ENCODE measurements at places on chromosomes 2 and 18. TPM values are rescaled to one million over a fixed set of nuclear protein-coding genes. Genes with fewer than 3 reads are reported as not detected.
A peak's percentile ranks its signal among the peaks of the same experiment; 100 is the strongest.

Gene INO80C
- 30.0 TPM for total RNA-seq

Gene PROKR1
- 0.11 TPM for total RNA-seq

DNA sequence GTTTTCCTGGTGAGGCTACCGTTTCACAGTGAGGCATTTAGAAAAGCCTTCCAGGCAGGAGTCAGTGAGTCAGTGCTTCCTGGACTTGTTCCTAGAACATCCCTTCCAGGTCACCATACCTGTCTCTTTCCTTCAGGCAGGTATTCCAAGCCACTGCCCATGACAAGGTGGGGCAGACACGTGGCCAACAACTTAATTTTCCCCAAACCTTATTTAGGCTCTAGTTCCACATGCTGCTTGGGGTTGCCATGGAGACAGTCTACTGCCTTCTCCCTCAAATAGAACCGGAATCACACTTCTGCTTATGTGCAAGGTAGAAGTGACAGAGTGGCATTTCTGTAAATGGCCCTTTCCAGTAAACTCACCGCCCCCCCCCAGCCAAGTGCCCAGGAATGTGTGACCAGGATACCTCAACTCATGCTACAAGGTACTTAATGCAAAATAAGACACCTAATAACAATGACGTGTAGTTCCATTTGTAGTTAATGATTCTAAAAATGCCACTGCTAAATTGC is 258.3 kb downstream of the PRKCE start:
- no peak overlapping the region for H3K4me3 ChIP-seq
- no peak for DNase-seq
- no peak overlapping the region for H3K27ac ChIP-seq

DNA sequence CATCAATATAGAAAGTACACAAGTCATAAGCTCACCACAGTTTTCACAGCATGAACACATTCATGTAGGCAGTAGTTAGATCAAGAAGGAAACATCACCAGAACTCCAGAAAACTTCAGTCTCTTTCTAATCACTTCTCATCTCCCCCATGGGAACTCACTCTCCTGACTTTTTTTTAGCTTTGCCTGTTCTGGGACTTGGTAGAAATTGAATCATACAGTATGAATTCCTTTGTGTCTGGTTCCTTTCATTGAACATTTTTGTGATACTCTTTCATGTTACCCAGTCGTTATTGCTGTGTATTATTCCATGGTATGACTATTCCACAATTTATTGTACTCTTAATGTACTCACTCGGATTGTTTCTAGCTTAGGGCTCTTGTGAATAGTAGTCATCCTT is 160.2 kb downstream of the TAF4B start:
- H3K4me3 ChIP-seq = no peak overlapping the region
- peaks cover 32% of the 10 kb centered on the region for H3K4me1 ChIP-seq
- peak overlapping the region; percentile 87 for H3K27ac ChIP-seq
- H3K36me3 ChIP-seq = no peaks in the 10 kb centered on the region
- DNase-seq = no peak
- H3K27me3 ChIP-seq = no peaks in the 10 kb centered on the region

DNA sequence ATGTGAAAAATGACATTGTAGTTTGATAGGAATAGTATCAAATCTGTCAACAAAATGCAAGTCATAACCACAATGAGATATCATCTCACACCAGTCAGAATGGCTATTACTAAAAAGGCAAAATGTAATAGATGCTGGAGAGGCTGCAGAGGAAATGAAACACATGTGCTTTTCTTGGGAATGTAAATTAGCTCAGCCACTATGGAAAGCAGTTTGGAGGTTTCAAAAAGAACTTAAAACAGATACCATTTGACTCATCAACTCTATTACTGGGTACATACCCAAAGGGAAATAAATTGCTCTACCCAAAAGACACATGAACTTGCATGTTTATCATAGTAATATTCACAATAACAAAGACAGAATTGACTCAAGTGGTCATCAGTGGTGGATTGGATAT is 572.6 kb downstream of the TRIB2 start:
- DNase-seq = no peak
- no peak overlapping the region for H3K4me3 ChIP-seq
- H3K27ac ChIP-seq = no peak overlapping the region
- H3K27me3 ChIP-seq = no peaks in the 10 kb centered on the region

- H3K4me1 ChIP-seq = peaks cover 28% of the 10 kb centered on the region
- DNase-seq = no peak
- H3K36me3 ChIP-seq = no peaks in the 10 kb centered on the region
- peaks cover 14% of the 10 kb centered on the region for H3K27me3 ChIP-seq
- no peak overlapping the region for H3K27ac ChIP-seq
- no peak overlapping the region for H3K4me3 ChIP-seq
Observed at GRCh38 chr2:46493241-46493970, 14.0 kb downstream of the TMEM247 start.

DNA sequence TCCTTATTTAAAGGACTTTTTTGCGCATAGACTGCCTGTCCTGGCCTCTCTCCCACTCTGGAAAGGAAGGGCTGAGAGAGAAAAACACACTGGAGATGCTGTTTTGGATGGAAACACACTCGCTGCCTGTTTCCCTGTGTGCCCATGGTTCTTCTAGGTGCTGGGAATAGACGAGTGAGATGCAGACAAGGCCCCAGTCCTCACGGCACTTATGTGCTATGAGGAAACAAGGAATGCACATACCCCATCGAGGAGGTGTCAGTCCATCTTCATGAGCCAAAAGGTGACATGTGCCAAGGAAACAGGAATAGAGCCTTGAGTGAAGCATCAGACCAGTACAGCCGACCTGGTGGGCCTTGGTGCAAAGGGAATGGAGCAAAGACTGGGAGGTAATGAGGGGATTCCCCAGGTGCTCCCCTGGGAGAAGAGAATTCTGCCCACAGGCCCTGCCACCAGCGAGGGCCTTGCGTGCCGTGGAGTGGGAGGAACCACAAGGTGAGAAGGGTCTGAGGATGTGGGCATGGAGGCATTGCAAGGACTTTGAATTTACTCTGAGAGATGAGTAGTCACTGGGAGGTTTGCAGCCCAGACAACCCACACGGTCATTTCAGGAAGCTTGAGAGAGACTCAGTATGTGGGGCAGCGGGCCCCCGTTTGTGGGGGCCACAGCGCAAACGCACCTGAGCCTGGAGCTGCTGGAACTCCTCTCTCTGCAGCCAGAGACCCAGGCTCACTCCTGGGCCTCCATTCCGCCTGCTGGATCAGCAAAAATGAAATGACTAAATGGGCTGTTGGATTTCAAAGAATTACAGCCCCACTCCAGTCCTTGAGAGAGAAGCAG is 197.5 kb upstream of the COPS8 start:
- no peaks in the 10 kb centered on the region for H3K36me3 ChIP-seq
- no peak for DNase-seq
- H3K27ac ChIP-seq = peak overlapping the region; percentile 95
- H3K4me3 ChIP-seq = peak overlapping the region; percentile 12

DNA sequence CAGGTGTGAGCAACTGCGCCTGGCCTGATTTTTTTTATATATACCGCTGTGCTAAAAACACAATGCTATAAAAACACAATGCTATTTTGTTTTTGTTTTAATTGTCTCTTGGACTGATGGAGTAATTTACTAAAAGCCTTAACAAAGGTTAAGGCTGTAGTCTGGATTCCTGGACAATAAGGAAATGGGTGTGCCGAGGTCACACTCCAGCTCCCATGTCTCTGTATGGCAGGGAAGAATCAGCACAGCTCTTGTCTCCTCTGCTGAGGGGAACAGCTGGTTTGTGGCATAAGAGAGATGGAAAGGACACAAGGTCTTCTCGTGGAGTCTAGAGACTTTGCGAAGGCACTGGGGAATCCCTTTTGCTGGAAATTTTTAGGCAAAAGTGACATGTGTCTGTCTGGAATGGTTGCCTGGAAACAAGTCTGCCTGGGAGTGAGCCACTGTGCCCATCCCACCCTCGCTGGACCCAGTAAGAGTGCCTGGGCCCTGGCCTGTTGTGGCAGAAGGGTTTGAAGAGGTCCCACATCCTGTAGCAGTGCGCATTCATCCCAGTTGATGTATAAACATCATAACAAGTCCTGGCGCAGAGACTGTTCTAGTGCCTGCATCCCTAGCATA is 73.1 kb downstream of the MAPK4 start:
- no peak overlapping the region for H3K27ac ChIP-seq
- no peak overlapping the region for H3K4me3 ChIP-seq
- H3K36me3 ChIP-seq = no peaks in the 10 kb centered on the region
- DNase-seq = no peak

DNA sequence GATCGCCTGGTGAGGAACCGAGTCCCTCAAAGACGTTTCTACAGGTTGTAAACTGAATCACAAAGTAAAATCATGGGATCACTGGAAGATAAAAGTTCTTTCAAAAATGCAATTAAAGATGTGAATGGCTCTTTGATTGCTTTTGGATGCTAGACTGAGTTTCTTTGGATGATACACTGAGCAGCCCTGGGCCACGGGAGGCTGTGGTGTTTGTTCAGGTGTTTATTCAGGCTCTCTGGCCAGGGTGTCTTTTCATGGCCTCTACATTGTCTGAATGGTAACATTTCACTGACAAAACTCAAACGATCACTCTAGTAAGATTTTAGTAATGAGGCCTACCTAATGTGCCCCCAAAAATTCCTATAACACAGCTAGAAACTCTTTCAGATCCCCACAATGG is 48.4 kb upstream of the SPATS2L start:
- no peak overlapping the region for H3K27ac ChIP-seq
- H3K4me3 ChIP-seq = no peak overlapping the region
- DNase-seq = no peak

Gene MC2R
- not detected for total RNA-seq

- H3K4me3 ChIP-seq = no peak overlapping the region
- H3K27me3 ChIP-seq = no peaks in the 10 kb centered on the region
- H3K4me1 ChIP-seq = peaks cover 59% of the 10 kb centered on the region
- no peaks in the 10 kb centered on the region for H3K36me3 ChIP-seq
Observed at GRCh38 chr2:58633613-58634365, 392.7 kb upstream of the FANCL start.

GRCh38 chr2:62733546-62733945 is 28.0 kb downstream of the EHBP1 start:
- H3K4me1 ChIP-seq = peaks cover 5% of the 10 kb centered on the region
- DNase-seq = no peak
- no peaks in the 10 kb centered on the region for H3K27me3 ChIP-seq
- no peak overlapping the region for H3K4me3 ChIP-seq

- no peak for DNase-seq
- H3K27me3 ChIP-seq = no peaks in the 10 kb centered on the region
- no peaks in the 10 kb centered on the region for H3K4me1 ChIP-seq
- H3K27ac ChIP-seq = no peak overlapping the region
Observed at GRCh38 chr2:220442012-220442411, 814.6 kb downstream of the SLC4A3 start.

DNA sequence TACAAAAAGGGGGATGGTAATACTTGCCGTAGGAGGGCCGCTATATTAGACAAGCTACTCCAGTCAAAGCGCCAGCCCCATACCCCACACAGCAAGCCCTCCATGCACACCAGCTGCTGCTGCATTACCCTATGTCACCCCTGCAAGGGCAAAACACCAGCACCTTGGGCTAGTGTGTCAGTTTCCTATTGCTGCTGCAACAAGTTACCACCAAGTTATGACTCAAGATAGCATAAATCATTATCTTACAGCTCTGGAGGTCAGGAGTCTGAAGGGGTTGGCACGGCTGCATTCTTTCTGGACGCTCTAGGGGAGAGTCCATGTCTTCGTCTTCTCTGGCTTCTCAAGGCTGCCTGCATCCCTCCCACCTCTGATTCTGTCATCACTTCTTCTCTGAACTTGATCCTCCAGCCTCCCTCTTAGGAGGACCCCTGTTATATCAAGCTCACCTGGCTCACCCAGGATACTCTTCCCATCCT is 88.6 kb upstream of the ACAA2 start:
- H3K4me1 ChIP-seq = no peaks in the 10 kb centered on the region
- H3K27ac ChIP-seq = no peak overlapping the region
- DNase-seq = no peak
- H3K27me3 ChIP-seq = no peaks in the 10 kb centered on the region
- H3K36me3 ChIP-seq = peaks cover 14% of the 10 kb centered on the region

DNA sequence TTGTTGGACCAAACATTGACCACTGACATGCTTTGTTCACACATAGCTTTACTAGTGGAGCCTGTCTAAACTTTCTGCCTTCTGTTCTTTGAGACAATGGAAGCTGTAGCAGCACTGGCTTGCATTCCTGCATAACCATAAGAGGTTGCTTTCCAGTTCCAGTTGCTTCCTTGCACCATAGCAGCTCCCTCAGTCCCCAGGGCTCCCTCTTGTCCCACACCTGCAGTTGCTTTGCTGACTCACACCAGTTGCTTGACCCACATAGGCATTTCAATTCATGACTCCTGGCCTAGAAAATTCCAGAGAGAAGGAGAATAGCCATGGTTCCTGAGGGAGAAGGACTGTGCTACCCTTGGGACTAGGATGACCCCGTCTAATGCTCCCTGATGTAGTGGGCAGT is 20.9 kb downstream of the SGPP2 start:
- DNase-seq = no peak
- no peaks in the 10 kb centered on the region for H3K36me3 ChIP-seq
- peaks cover 22% of the 10 kb centered on the region for H3K27me3 ChIP-seq
- no peak overlapping the region for H3K27ac ChIP-seq
- H3K4me1 ChIP-seq = peaks cover 14% of the 10 kb centered on the region

Gene CYTIP
- not detected for total RNA-seq

Gene SLC5A7
- total RNA-seq = not detected

- H3K27me3 ChIP-seq = no peaks in the 10 kb centered on the region
- H3K36me3 ChIP-seq = peaks cover 3% of the 10 kb centered on the region
- H3K4me3 ChIP-seq = no peak overlapping the region
- H3K4me1 ChIP-seq = peaks cover 14% of the 10 kb centered on the region
- H3K27ac ChIP-seq = peak overlapping the region; percentile 83
- no peak for DNase-seq
Observed at GRCh38 chr2:58992062-58992706, 751.1 kb upstream of the FANCL start.

DNA sequence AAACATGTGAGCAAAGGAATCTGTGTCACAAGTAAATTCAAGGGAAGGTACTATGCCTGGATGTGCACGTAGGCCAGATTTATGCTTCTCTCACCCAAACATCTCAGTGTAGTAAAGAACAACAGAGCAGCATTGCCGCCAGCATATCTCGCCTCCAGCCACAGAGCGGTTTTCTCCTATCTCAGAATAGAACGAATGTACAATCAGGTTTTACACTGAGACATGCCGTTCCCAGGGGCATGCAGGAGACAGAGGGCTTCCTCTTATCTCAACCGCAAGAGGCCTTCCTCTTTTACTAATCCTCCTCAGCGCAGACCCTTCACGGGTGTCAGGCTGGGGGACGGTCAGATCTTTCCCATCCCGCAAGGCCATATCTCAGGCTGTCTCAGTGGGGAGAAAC is 175.3 kb downstream of the RPIA start:
- no peak for DNase-seq
- H3K36me3 ChIP-seq = no peaks in the 10 kb centered on the region
- no peaks in the 10 kb centered on the region for H3K27me3 ChIP-seq
- no peak overlapping the region for H3K27ac ChIP-seq
- H3K4me1 ChIP-seq = no peaks in the 10 kb centered on the region

Gene CACNB4
- total RNA-seq = 3.3 TPM

- DNase-seq = no peak
- H3K27me3 ChIP-seq = no peaks in the 10 kb centered on the region
- no peak overlapping the region for H3K4me3 ChIP-seq
- no peak overlapping the region for H3K27ac ChIP-seq
Observed at GRCh38 chr18:69444221-69444620, 43.5 kb downstream of the DOK6 start.
